ENCODE measurements at places on chromosomes 5 and 9.

DNA sequence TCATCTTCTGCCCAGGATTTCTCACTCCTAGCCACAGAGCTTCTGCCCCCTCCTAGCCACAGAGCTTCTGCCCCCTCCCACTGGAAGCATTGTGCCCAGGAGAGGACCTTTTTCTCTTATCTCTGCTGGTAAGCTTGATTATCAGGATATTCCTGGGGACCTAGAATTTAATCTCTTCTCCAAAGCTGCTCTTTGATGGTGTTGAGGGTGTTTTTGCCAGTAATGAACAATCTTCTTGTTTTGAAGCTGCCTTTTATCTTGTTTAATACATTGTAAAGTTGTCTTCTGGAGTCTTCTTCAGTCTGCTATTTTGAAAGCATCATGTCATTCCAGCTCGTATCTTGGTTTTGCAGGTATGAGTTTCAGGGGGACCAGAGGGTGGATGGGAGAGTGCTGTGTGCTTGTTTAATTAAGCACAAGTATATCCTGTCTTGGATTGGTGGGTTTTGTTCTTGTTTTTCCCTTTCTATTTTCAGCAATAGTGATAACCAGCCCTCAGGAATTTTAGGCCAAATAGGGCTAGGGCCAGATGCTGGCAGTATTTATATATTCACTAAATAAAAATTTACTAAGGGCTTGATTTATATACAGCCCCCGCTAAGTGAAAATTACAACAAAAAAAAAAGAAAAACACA, 214.0 kb upstream of the DMRT1 start:
- DNase-seq, result no peak

GRCh38 chr5:143865426-143866025, 53.6 kb downstream of the HMHB1 start:
- DNase-seq, result no peak

DNA sequence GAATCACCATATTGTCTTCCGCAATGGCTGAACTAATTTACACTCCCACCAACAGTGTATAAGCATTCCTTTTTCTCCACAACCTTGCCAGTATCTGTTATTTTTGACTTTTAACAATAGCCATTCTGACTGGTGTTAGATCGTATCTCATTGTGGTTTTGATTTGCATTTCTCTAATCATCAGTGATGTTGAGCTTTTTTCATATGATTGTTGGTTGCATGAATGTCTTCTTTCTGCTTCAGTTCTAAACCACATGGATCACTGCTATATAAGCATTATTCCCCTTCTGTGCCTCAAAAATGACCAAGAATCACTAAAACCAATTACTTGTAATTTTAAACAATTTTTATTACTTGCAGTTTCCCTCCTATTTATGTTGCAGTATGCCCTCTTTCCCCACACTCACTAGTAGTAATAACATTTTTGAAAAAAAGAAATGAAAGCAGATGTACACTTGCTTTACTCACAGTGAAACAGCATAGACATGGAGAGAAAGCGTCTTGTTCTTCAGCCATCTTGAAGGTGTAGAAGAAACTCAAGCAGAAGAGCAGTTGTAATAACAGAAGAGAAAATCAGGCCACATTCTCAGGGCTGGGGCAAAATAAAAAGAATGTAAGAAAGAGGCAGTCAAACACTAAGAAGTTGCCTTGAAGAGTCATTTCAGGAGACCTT, 4.5 kb upstream of the TMEM252 start:
- DNase-seq, result no peak

DNA sequence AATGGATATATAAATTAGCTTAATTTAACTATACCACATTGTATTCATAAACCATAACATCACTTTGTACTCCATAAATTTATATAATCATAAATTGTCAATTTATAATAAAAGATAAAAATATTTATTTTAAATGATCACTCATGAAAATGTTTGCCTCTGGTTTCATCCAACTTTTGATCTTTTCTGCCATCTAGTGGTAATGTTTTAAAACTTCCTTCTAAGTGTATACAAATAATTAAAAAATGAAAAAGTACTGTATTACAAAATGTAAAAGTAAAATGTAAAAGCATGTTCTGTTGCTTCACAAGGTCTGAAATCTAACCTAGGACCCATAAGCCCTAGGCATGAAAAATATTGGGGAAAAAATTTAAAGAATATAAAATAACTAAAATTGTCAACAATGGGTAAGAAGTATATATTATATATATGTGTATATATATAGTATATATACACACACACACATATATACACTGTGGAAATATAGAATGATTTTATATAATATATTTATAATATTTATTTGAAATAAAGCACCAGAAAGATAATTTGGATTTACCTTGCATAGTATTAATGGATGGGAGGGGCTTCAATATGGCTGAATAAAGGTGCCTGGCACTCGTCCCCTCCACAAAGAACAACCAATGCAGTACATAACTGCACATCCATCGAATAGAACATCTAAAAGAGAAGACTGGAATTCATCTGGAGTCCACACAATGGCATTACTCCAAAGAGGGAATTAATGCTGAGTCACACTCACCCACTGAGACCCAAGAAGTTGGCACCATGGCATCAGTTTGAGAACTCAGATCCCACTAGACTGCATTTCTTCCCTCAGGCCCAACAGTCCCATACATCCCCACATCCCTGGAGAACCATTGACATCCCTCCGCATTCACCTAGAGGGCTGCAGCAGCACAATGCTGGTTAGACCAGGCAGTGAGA, 32.5 kb downstream of the ANXA1 start:
- no peak for DNase-seq

DNA sequence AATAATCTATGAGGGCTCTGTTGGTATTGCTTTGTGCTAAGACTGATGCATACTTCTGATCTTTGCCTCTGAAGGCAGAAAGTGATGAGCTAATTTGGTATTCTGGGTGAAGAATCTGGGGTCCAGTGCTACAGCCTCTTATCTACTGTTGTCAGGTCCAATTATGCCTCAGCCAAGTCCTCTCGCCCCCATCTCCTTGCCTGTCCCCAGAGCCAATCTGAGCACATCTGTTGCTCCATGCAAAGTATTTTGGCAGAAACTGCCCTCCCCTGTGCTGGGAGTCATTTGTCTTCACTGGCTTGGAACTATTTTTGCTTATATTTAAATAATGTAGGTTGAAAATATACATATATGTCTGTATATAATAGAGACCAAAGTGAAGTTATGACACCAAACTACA, 23.4 kb downstream of the LSM11 start:
- no peak for DNase-seq

- no peak for DNase-seq
Observed at GRCh38 chr5:158055111-158055501, 196.2 kb upstream of the CLINT1 start.

Data from SIG-M5 (cell line).